Parietal lobe (tissue), 2 donors: ENCODE measurements at places on chromosomes 4 and X. TPM values are rescaled to one million over a fixed set of nuclear protein-coding genes. Genes with fewer than 3 reads are reported as not detected.

The RPL34 gene
- total RNA-seq: 881 TPM

The STPG2 gene
- 4.1 TPM for total RNA-seq

The CENPVL1 gene
- total RNA-seq: 2.5 TPM

The ARMCX6 gene
- 23.2 TPM for total RNA-seq

The SERTM2 gene
- total RNA-seq: not detected

The PAGE4 gene
- not detected for total RNA-seq

The PDZD4 gene
- 151 TPM for total RNA-seq

The ABLIM2 gene
- total RNA-seq: 22.2 TPM

The HPSE gene
- total RNA-seq: 0.94 TPM

The ZDHHC15 gene
- 19.4 TPM for total RNA-seq

The NALF2 gene
- total RNA-seq: 3.4 TPM

The WWC2 gene
- total RNA-seq: 20.3 TPM

The MAB21L2 gene
- total RNA-seq: not detected

The SPANXN3 gene
- total RNA-seq: not detected

The F8A3 gene
- 1.9 TPM for total RNA-seq

The ESX1 gene
- total RNA-seq: not detected

The NSUN7 gene
- 7.8 TPM for total RNA-seq

The MFSD8 gene
- 80.1 TPM for total RNA-seq

The TAF7L gene
- total RNA-seq: 0.31 TPM

The CCDC160 gene
- 0.31 TPM for total RNA-seq

The CT45A1 gene
- total RNA-seq: not detected

The FAM9B gene
- not detected for total RNA-seq
